Activated CD4-positive, CD25-positive, alpha-beta regulatory T cell treated with anti-CD3 and anti-CD28 coated beads, Interleukin-2, amount 50 U/mL, for 72 hours (primary cell): ENCODE measurements at places on chromosomes 1 and 21.

GRCh38 chr1:194367121-194367520 is 1180.7 kb upstream of the B3GALT2 start:
- no peak for DNase-seq

DNA sequence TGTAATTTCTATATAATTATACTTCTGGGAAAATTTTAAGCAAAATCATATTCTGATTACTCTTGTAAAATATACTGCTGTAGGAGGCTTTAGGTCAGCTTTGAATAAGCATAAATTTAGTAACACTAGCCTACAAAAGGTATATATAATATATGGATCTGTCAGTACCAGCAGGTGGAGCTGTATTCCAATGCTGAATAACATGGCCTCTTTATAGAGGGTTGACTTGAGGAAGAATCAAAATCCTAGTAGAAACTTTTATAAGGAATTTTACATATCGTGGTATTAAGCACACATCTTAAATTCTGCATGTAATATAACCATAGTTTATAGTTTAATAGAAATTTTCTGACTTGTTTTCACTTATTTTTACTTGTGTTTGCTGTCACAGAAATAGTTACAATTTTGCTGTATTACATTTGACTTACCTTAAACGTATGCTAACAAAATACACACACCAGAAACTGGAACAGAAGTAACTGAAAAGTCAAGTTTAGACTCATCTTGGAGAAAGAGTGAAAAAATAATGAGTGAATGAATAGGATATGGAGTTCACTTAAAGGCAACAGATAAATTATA is 79.3 kb downstream of the HMCN1 start:
- no peak for DNase-seq

DNA sequence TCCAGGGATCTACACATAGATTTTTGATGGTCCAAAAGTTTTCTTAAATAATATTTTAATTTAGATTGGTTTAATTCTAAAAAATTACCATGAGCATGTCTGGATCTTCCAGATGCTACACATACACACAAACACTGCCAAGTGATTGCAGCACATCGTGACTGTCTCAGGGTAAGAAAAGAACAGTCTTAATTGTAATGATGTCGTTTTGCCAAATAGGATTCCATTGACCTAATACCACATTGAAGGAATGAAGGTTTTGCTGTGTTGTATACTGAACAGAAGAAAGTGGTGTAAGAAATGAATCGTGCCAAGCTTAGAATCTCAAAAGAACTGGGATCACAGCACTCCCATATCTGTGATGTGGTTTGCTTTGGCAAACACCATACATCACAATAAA is 633.3 kb upstream of the CAMK1G start:
- DNase-seq: no peak

GRCh38 chr1:241899210-241899609 is 51.2 kb downstream of the EXO1 start:
- no peak for DNase-seq

GRCh38 chr21:38311765-38312164 is 55.0 kb downstream of the KCNJ15 start:
- DNase-seq: no peak

GRCh38 chr21:37780991-37781983 is 135.0 kb downstream of the KCNJ6 start:
- no peak for DNase-seq

- DNase-seq: no peak
These were observed 64.1 kb downstream of the SETD4 start for GRCh38 chr21:35996217-35996616.

- DNase-seq: no peak
These were observed 9.1 kb upstream of the IRF2BP2 start for GRCh38 chr1:234619071-234619480.

GRCh38 chr1:33984906-33985565 is 121.2 kb downstream of the HMGB4 start:
- no peak for DNase-seq

DNA sequence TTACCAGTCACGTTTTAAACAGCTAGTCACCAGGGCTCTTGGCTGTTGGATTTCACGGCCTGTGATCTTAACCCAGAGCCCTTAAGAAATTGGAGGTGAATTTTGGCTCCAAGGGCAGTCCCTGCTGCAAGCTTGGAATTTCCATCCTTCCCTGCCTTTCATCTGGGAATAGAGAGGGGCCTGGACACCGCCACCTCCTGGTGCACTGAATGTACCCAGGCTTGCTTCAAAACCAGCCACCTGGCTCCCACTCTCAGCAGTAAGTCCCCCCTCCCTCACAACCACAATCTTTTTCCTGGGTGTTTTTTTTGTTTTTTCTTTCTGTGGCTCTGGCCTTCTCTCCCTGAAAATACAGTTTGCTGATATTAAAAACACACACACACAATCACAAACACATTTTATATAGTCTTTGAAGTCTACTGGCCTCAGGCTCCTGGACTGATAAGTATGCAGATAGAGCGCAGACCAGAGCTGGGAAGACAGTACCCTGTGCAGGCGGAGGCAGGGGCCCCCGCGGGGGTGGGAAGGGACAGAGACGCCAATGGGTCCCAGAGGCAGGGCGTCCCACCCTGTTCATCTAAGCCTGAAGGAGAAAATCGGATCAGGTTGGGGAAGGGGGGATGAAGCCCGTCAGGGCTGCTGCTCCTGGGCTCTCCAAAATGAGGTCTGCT is 65.8 kb upstream of the IGSF21 start:
- no peak for DNase-seq

DNA sequence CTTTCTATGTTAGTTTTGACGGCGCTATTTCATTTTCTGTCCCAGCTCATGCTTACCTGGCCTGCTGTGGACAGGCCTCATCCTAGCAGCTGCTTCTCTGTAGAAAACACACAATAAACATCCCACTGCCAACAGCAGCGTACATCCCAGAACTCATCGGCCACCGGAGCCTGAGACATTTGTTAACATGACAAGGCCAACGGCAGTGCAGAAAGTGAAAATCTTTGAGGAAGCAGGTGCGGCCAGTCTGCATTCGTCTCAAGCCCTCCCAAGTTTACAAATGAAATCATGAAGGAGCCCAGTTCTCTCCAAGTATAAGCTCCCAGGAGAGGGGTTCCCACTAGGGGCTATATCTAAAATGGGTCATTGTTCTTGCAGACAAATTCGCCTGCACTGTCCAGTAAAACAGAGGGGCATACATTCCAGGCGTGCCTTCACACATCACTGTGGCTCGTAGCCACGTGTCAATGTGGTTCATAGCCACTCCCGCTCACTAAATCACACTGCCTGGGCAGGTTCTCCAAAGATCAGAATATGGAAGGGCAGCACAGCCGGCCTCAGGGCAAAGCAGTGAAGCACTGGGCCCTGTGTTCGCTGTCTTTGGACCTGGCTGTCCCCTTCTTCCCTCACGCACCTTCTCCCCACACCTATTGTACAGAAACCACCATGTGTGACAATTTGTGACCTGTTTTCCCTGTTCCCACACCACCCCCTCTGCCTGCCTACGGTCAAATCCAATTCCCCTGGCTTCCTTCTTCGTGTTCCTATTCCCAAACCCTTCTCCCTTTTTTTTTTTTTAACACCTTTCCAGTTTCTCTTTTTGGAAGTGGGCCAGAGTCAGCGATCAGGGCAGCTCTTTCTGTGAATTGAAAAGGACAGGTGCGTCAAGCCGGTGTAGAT is 27.0 kb upstream of the ABCG1 start:
- no peak for DNase-seq

DNA sequence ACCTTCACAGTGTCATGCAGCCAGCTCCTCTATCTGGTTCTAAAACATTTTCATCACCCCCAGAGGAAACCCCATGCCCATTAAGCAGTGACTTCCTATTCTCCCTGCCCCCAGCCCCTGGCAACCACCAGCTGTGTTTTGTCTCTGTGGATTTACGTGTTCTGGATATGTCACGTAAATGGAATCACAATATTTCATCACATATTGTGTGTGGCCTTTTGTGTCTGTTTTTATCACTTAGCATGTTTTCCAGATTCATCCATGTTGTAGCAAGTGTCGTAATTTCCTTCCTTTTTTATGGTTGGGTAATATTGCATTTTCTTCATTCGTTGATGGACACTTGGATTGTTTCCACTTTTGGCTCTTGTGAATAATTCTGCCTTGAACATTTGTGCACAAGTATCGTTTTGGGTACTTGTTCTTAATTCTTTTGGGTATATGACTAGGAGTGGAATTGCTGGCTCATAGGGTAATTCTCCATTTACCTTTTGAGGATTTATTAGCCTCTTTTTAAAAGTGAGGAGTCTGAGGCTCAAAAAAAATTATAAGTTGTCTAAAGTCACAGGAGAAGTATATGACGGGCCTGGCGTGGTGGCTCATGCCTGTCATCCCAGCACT is 127.0 kb downstream of the MRPS6 start:
- no peak for DNase-seq

DNA sequence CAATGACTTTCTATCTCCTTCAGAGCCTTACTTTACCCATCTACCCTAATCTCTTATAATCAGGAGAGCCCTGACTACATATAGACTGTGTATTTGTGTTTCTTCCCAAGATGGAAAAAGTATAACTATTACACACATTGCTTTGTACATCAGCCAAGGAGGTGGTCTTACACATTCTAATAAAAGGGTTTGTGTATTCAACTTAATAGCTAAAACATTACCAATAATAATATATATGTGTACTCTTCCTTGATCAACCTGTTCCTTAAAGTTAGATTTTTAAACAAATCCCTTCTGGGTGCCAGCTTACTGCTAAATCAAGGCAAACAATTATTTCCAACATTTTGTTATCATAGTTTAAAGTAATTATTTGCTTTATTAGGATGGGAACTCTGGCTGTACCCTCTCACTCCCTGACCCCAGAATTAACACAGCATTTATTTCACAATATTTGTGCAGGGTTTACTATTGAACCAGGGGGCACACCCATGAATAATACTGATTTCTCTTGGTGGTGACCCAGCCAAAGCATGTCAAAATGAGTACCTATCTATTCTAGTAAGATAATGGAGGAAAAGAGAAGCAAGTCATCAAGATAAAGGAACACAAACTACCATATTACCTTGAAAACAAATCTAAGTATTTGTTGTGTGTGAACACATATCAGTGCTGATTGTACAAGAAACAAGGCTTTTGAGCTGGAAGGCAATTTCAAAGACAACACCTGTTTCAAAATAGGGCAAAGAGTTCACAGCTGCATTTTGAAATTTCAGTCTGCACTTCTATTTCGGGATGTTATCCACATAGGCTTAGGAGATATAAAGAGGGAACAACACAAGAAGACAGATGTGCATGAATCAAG is 30.1 kb upstream of the SLC45A3 start:
- no peak for DNase-seq

- DNase-seq: peak; percentile 69
These were observed 2.7 kb downstream of the SH2D2A start for GRCh38 chr1:156813750-156814570.

- DNase-seq: no peak
These were observed 79.8 kb upstream of the F3 start for GRCh38 chr1:94621395-94621794.

DNA sequence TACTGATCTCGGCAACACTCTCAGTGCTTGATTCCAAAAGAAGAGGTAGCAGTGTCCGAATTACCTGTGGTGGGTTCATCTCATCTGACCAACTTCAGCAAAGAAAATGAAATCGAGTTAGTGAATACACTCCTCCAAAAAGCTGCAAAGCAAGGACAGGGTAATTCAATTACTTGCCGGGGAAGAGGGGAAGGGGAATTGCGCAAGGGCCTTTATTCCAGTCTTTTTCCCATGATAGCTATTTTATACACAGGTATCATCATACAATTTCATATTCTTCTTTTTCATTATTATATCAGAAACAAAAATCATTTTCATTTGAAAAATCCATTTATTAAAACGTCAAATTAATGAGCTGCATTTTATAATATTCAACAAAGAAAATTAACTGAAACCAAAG is 42.9 kb downstream of the UBR4 start:
- no peak for DNase-seq
